NCI-H1105 treated with DMSO at 0.1 percent for 48 hours (cell line): ENCODE measurements at places on chromosomes 5 and 9.

DNA sequence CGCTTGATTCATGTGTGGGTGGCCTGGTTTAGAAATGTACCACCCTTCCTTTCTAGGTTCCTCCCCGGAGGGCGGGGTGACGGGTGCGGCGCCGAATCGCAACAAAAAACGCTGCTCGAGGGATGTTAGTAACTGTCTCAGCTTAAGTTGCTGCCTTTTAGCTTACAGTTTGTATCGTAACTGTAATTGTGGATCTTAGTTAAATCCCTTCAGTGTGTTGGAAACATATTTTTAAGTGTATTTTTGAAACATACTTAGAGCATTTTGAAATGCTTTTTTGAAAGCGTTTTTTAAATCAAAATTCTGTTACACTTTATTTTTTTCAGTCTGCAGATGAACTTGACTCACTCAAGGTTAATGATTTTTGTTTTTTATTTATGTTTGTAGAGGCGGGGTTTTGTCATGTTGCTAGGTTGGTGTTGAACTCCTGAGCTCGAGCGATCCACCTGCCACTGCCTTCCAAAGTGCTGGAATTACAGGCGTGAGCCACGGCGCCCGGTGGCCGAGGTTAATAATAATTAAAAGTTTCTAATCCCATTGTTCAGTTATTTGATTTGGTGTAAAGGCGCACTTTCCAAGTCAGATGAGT is 997 bp upstream of the CHD1 start:
- peak; percentile 64 for DNase-seq

- DNase-seq: no peak
Measured at GRCh38 chr9:33143241-33143661, 23.9 kb downstream of the B4GALT1 start.

- DNase-seq: peak; percentile 98
Measured at GRCh38 chr9:108271646-108272348, 584.0 kb downstream of the ACTL7B start.

DNA sequence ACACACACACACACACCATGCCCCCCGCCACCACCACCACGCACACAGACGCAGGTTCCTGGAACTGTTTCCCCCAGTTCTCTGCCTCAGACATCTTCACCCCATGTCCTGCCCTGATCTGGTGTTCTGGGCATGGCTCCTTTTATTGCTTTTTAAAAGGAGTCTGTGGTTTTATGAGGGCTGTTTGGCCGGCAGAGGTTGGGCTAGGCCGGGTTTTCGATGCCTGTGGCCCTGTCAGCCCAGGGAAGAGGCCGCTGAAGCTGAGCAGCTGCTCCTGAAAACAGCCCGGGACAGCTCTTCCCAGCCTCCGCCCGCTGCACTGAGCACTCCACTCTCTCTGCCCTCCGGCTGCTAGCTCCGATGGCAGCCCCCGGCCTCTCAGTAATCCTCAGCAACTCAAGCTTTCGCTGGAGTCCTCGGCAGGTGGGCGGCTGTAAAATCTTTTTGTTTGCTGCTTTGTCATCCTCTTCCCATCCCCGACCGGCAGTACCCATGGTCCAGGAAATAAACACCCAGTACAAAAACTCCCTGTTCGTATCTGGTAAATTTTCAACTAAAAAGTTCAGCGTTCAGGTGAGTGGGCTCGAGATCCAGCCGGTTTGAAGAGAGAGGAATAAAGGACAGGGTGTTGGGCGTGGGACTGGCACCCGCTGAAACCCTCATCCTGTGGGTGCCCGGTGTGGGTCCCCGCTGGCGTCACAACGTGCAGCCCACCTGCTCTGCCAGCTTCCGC is 103.0 kb upstream of the ERCC6L2 start:
- DNase-seq: no peak

DNA sequence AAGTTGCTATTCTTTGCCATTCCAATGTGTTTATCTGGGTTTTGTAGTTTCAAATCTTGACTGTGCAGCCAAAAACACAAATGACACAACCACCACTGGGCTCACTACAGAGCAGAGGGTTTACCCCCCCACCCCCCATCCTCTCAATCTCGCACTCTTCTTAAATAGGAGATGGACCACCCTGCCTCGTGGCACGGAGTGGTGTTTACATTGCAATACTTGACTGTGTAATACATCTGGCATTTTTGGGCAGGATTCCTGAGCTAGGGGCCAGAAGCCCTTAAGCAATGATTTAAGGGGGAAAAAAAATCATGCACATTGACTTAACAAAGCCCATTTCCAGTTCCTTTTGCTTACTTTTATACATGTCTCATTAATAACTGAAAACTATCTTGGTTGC is 19.0 kb downstream of the PTCH1 start:
- DNase-seq: no peak

GRCh38 chr5:114447084-114447773 is 85.4 kb downstream of the KCNN2 start:
- peak; percentile 4 for DNase-seq

DNA sequence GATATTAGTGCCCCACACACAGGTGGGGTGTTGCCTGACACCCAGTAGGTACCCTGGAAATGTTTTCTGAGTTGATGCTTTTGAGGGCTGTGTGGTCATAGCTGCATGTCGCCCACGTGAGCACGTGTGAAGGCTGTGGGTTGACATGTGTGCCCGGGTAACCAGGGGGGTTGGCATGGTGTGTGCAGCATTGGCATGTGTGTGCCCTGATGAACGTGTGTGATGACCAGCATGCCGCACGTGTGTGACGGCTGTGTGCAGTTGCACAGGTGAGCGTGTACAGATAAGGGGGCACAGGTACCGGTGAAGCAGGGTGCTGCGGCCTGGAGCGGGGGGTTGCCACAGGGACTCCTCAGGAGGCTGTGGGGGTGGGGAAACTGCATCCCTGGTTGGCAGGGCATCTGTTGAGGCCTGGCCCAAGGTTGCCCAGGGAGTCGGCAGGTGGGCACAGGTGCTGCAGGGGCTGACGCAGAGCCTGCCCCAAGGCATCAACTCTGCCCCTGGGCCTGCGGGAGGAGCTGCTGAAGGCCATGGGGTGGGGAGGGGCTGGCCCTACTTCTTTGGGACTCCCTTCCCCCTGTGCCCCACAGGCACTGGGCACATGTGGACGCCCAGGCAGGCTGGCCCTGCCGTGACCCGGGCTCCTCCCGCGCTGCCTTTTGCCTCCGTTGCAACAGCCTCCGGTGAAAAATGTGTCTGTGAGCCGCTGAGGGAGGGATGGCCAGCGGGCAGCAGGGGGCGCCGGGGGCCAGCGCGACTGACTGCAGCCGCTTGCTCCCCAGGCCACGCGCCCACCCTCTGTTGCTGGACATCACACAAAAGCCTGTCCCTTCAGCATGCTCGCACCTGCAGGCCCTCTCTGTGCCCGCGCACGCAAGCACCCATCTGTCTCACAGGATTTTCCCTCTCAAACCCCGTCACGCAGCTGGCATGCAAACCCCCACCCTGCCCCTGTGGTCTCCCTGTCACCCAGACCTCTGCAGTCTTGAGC is 2.2 kb downstream of the UNC5A start:
- DNase-seq: peak; percentile 7

GRCh38 chr9:35814106-35814840 is 569 bp downstream of the HINT2 start:
- peak; percentile 28 for DNase-seq

GRCh38 chr9:88685966-88686365 is 151.0 kb downstream of the NXNL2 start:
- DNase-seq: no peak

- no peak for DNase-seq
Measured at GRCh38 chr5:142871363-142872193, 101.4 kb downstream of the ARHGAP26 start.

GRCh38 chr5:76413746-76414145 is 10.7 kb downstream of the IQGAP2 start:
- no peak for DNase-seq

GRCh38 chr5:16618138-16618897 is 1.5 kb upstream of the RETREG1 start:
- no peak for DNase-seq

DNA sequence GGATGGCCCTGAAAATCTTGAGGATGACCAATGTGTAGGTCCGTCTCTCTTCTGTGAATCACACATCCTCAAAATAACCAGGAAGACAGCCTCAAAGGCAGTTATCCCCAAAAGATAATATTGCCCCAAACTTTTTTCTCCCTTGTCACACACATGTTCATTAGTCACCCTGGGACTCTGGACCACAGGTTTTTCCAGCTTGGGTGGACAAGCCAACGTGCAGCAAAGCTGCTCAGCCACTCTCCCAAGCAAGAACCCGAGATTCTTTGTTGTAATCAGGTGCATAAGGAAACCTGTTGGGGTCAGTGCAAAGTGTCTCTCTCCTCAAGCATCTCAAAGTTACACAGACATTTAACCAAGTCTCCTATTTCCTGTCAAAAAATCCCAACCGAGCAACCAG is 196.6 kb downstream of the GNA14 start:
- DNase-seq: no peak

DNA sequence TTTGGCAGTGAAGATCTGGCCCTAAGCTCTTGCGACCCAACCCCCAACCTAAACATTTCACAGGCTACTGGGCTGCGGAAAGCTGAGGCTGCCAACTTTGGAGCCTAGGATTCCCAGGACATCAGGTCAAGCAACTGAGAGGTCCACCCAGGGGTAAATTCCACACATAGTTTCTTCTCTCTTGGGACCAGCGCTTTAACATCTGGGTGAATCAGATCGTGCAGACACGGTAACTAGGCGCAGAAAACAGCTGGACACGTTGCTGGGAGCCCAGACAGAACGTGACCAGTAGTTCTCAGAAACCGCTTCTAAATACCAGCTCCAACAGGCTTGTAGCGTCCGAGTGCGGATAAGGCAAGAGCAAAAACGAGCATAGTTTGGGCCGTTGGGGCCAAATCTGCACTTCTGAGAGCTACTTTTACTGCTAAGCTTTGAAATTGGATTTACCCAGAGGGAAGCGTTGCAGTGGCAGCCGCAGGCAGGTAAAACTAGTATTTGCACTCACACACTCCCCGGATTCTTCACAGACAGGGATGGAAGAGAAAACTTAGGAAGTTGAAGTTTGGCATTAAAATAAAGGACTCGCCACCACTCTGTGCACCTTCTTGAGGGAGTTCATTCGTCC is 11.8 kb downstream of the ITGA1 start:
- no peak for DNase-seq

- no peak for DNase-seq
Measured at GRCh38 chr5:1105350-1106265, 6.3 kb downstream of the SLC12A7 start.

- DNase-seq: no peak
Measured at GRCh38 chr9:77486463-77486862, 161.7 kb downstream of the GNA14 start.

DNA sequence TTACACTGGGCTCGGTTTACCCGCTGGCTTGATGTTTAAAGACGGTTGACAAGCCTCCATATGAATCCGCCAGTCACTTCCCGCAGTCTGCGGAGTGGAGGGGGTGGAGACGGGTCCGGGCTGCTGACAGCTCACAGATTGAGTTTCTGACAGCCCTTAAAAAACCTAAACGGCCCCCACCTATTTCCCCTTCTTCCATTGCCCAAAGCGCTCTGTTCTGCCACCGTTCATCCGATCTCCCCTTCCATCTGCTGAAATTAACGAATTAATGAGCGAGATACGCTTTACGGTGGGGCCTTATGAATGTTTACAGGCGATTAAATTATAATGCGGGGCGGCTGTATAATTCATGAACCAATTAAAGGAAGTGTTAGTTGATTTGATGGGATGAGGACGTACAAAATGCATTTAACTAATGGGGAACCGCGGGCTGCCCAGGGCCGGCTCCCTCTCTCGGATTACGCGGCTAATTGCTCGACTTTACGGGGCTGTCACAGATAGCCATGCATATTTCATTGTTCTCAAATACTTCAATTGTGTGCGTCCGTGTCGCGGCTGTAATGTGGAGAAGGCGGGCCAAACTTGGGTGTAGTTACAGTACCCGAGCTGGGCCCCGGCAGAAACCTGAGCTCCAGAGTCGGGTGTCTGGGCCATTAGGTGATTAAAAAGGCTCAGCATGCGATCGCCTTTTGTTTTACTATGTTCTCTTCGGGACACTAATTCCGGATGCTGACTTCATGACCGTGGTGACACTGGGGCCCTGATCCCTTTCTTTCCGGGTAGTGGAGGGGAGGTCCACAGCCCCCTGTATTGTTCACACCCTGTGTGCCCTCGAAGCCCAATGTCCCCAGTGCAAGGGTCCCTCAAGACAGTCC is 74.9 kb downstream of the GTF3C4 start:
- DNase-seq: peak; percentile 64

- no peak for DNase-seq
Measured at GRCh38 chr9:121671612-121672155, 20.2 kb downstream of the DAB2IP start.

DNA sequence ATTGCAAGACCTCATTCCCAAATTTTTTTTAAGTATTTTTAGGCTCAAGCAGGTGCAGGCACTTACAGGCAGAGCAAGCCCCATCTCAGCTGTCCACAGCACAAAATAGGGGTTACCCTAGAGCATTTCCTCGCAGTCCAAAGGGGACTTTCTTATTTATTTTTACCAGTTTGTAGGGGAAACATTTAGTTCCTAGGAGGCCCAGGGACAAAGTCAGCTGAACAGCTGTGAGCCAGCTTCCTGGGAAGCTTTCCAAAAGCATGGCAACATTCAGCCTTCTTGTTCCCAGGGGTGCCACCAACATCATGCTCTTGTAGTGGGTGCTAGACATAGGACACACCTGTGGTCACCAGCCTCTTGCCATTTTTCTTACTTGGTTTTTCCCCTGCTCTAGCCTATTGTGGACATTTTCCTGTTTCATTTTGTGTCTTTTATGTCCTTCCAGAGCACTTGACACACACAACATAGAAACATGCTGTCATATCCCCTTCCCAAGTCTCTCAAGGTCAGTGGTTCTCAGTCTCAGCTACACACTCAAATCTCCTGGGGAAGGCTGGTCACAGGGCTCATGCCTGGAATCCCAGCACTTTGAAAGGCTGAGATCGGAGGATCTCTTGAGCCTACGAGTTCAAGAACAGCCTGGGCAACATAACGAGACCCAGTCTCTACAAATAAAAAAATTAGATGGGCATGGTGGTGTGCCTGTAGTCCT is 38.2 kb downstream of the HAVCR1 start:
- no peak for DNase-seq

DNA sequence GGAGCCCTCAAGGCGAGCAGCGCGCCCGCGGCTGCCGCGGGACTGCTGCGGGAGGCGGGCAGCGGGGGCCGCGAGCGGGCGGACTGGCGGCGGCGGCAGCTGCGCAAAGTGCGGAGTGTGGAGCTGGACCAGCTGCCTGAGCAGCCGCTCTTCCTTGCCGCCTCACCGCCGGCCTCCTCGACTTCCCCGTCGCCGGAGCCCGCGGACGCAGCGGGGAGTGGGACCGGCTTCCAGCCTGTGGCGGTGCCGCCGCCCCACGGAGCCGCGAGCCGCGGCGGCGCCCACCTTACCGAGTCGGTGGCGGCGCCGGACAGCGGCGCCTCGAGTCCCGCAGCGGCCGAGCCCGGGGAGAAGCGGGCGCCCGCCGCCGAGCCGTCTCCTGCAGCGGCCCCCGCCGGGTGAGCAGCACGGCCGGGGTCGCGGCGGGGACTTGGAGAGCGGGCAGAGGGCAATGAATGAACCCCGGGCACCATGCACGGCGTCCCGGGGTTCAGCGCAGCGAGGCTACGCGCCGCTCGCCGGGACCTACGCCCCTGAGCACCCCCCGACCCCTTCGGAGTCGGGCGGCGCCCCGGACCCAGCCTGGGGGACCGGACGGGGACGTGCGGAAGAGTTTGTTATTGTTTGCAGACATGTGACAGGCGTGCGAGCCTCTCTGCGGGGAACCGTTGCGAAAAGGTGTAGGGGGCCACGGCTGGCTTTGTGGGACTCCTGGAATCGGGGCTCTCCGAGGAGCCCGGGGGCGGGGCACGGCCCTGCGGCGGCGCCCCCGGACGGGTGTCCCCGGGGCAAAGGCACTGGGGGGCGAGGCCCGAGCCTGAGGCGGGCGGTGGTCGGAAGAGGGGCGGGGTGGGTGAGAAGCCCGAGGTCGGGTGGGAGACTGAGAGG is 553 bp downstream of the MAP3K1 start:
- no peak for DNase-seq
